ENCODE measurements at places on chromosomes 16 and 17. TPM values are rescaled to one million over a fixed set of nuclear protein-coding genes. Genes with fewer than 3 reads are reported as not detected.

Gene TNFRSF17
- not detected for total RNA-seq

GRCh38 chr17:55456307-55457240 lies 34.9 kb upstream of the MMD start:
- H3K27me3 ChIP-seq = peaks cover 18% of the 10 kb centered on the region
- H3K36me3 ChIP-seq = no peaks in the 10 kb centered on the region
- H3K4me1 ChIP-seq = peaks cover 23% of the 10 kb centered on the region
- H3K4me3 ChIP-seq = no peak overlapping the region
- no peak overlapping the region for H3K27ac ChIP-seq
- no peak for DNase-seq

DNA sequence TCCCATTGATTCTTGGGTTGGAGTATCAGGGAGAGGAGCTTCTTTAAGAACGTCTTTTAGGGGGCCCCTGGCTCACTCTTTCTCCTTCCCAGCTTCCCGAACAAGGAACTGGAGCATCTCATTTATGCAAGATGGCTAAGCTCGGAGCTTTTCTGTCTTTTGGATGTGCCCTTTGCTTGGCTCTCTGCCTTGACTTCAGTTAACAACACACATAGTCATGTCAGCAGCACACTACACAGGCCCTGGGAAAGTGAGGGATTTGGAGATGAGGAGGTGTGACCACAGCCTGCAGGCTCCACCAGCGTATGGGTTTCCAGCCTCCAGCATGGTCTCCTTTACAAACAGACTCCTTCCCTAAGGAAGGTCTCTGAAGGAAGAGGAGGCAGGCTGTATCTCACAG lies 310.4 kb downstream of the SNX29 start:
- no peaks in the 10 kb centered on the region for H3K27me3 ChIP-seq
- no peaks in the 10 kb centered on the region for H3K4me1 ChIP-seq
- H3K4me3 ChIP-seq = no peak overlapping the region
- no peaks in the 10 kb centered on the region for H3K36me3 ChIP-seq

Gene ANKFN1
- not detected for total RNA-seq

- H3K27me3 ChIP-seq = peaks cover 9% of the 10 kb centered on the region
- DNase-seq = no peak
- H3K4me3 ChIP-seq = no peak overlapping the region
- no peak overlapping the region for H3K27ac ChIP-seq
- H3K4me1 ChIP-seq = peaks cover 10% of the 10 kb centered on the region
Measured at GRCh38 chr17:69357701-69358100, 30.8 kb upstream of the ABCA5 start.

DNA sequence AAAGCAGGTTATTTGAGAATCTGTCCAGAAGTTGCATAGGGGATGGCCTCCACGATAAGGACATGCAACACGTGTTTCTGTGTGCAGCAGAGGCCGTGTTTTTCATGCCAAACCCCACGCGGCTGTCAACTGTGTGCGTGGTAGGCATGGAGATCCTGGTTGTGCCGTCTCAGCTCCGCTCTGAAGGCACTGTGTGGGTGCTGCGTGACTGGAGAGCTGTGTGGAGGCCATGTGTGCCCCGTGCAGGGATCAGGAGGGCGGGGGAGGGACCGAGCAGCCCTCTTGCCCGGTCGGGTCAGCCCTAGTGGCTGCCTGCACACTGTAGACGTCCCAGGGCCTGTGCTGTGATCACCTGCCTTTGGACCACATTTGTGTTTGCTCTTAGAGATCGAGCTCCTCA lies 74.5 kb downstream of the SEC14L1 start:
- no peak overlapping the region for H3K4me3 ChIP-seq
- H3K27me3 ChIP-seq = no peaks in the 10 kb centered on the region
- no peak for DNase-seq
- peaks cover 41% of the 10 kb centered on the region for H3K36me3 ChIP-seq

- H3K4me3 ChIP-seq = no peak overlapping the region
- H3K27ac ChIP-seq = no peak overlapping the region
- H3K4me1 ChIP-seq = peaks cover 26% of the 10 kb centered on the region
- peak; percentile 46 for DNase-seq
- no peaks in the 10 kb centered on the region for H3K36me3 ChIP-seq
- no peaks in the 10 kb centered on the region for H3K27me3 ChIP-seq
Measured at GRCh38 chr17:32596628-32597027, 109.8 kb downstream of the CDK5R1 start.

Gene KCNAB3
- total RNA-seq = 6.7 TPM

Gene OTOA
- 0.38 TPM for total RNA-seq

DNA sequence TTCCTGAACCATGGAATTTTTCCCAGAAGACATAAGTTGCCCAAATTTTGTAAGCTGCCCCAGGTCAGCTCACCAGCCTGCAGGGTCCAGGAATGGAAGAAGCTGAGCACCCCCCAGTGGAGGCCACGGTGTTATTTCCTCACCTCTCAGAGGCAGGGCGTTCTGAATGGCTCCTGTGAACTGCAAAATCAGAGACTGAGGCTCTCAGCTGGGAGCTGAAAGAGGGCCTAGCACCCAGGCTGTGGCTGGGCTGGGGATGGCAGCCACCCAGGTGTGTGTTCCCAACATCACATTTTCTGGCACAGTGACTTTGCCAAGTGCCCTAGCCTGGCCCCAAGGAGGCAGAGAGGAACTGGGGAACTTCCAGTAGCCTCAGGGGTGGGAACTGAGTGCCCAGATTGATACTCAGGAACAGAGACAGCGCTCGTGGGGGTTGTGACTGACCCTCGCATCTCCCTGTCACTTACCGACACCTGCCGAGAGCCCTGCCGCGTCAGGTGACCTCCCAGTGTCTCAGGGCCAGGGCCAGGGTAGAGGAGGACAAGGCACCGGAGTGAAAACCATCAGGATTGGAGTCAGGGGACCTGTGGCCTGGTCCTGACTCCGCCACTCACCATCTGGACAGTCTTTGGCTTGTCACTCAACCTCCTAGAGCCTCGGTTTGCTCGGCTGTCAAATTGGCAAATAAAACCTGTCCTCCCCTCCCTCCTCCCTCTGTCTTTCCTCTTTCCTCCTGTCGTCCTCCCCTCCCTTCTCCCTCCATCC lies 11.3 kb downstream of the CACNG4 start:
- no peaks in the 10 kb centered on the region for H3K4me1 ChIP-seq
- DNase-seq = no peak
- H3K4me3 ChIP-seq = no peak overlapping the region
- peaks cover 24% of the 10 kb centered on the region for H3K27me3 ChIP-seq
- H3K27ac ChIP-seq = no peak overlapping the region

Gene FXR2
- total RNA-seq = 30.7 TPM

DNA sequence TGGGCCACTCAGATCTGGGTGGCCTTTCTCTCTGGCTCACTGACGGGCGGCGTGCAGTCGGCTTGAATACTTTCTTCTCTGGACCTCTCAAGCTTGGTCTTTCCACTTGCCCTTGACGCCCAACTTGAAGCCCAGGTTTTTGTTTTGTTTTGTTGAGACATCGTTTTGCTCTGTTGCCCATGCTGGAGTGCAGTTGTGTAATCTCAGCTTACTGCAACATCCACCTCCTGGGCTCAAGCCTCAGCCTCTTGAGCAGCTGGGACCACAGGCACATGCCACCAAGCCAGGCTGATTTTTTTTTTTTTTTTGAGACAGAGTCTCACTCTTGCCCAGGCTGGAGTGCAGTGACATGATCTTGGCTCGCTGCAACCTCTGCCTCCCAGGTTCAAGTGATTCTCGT lies 22.7 kb upstream of the KIF19 start:
- peaks cover 7% of the 10 kb centered on the region for H3K27me3 ChIP-seq
- DNase-seq = no peak
- H3K4me1 ChIP-seq = peaks cover 17% of the 10 kb centered on the region
- H3K27ac ChIP-seq = no peak overlapping the region
